Activated T-cell treated with anti-CD3 and anti-CD28 coated beads for 48 hours (primary cell): ENCODE measurements at places on chromosomes 1 and 21.

GRCh38 chr1:15412175-15412800, 2.6 kb downstream of the EFHD2 start:
- DNase-seq = peak; percentile 50

DNA sequence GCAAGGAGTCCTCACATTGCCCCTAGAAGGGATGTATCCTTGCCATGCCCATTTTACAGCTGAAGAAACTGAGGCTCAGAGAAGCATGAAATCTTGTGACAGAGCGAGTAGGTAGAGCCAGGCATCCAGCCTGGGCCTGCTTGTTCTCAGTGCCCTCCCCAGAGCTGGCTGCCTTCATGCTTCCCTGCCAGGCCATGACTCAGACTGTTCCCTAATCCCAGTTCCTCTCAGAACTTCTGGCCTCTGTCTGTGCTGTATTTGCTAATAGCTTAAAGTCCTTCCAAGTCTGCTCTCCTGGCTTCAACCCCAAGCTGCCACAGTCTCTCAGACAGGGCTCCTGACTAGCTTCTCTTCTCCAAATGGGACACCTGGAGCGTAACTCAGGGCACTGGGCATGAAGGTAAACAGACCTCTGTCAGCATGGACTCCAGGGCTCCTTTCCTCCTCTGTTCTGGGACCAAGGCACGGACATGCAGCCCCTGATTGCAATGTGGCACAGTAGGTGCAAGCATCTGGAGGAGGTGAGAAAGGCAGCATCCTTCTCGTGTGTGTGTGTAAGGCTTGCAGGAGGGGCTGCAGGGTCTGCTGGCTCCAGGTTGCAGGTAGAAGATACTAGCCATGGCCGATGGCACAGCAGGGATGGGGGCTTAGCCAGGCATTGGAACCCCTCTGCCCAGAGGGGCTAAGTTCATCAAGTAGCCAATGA, 122.7 kb downstream of the HMGB4 start:
- DNase-seq = no peak

DNA sequence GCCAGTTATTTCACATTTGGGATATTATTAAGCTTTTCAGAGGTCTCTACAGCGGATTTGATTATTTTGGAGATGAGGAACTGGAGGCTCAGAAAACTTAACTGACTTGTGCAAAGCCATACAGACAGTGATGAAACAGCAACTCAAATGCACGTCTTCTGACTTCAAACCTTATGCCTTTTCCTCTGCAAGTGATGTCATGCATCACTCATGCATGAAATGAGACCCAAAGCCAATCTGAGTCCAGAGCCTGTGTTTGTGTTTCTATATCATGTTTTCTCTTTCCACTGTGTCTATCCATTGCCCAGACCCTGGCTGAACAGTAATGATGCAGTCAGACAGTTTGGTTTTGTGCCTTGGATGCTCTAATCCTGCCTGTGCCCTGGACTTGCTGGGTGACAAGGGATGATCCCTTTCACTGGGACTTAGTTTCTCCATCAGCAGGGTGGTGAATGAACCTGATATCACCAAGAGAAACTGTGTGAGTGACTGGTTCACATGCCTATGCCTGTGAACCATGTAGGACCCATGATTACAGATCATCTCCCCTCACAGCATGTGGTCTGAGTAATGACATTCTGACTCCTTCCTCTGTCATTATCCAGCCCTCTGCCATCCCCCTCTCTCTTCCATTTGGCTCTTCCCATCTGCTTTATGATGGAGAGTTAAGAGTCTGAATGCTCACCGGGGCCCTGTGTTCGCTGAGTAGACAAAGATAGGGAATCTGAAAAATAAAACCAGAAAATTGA, 33.4 kb downstream of the SLAMF6 start:
- no peak for DNase-seq

- DNase-seq = no peak
These were observed 3.6 kb downstream of the SDC3 start for GRCh38 chr1:30904962-30905335.

- no peak for DNase-seq
These were observed 296.6 kb downstream of the OMA1 start for GRCh38 chr1:58249737-58250586.

DNA sequence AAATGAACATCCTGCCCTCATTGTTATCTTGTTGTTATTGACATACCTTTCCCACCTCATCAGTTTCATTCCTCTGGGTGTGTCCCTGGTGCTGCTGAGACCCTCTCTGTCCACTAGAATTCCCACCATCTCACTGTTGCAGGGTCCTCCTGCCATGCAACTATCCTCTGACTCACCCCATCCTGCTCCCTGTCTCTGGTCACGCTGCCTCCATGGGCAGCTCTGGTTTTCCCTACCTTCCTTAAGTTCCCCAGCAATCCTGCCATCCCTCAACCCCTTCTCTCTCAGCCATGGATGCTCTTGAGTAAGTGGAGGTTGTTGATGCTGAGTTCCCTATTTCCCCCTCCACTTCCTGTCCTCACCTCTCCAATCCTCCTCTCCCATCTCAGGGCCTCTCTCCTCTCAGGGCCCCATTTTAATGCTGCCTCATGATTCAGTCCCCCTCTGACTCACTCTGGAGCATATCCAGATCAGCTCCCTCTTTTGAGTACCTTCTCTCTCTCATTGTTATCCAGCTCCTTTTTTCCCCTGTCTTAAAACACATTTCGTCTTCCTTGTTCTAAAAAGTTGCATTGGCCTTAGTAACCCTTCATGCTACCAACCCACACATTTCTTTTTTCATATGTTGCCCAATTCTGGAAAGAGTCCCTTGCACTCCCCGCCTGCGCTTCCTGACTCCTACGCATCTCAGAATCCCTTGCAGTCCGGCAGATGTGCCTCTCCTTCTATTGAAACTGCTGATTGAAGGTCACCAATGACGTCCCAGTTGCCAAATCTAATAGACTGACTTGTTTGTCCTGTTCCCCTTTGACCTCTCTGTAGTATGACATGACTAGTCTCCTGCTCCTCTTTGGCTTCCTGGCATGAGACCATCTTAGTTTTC, 92.0 kb downstream of the CNIH3 start:
- DNase-seq = no peak

DNA sequence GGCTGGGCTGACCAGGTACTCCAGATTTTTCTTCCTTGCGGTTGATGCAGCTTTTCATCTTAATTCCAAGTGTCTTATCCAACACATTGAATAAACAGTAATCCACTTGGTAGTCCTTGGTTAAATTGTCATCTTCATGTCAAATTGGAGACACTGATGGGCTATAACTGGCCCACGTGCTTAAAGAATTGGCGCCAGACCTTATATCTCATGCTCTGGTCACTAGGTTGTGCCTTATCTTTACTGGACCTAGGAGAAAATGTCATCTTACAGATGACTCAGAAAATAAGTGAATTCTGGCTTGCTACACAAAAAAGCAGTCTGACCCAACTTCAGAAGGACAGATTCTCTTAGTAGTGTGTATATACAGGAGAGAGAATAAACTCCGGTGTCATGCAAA, 16.2 kb downstream of the LRRC42 start:
- DNase-seq = no peak

GRCh38 chr1:214859647-214860046, 222.9 kb upstream of the KCNK2 start:
- DNase-seq = no peak

GRCh38 chr1:245512980-245513578, 358.3 kb downstream of the KIF26B start:
- no peak for DNase-seq

GRCh38 chr1:84724128-84724860, 34.0 kb upstream of the SSX2IP start:
- peak; percentile 41 for DNase-seq

DNA sequence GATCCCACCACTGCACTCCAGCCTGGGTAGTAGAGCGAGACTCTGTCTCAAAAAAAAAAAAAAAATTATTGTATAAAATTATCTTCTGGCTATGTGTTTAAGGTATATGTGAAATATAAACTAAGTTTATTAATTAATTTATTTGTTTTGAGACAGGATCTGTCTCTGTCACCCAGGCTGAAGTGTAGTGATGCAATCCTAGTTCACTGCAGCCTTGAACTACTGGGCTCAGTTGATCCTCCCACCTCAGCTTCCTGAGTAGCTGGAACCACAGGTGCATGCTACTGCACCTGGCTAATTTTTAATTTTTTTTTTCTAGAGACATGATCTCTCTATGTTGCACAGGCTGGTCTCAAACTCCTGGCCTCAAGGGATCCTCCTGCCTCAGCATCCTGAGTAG, 67.9 kb downstream of the RD3 start:
- no peak for DNase-seq

- DNase-seq = no peak
These were observed 53.6 kb downstream of the RERE start for GRCh38 chr1:8763888-8764287.

GRCh38 chr1:18796950-18797349, 62.5 kb downstream of the TAS1R2 start:
- DNase-seq = no peak

GRCh38 chr1:97791251-97791650, 129.6 kb downstream of the DPYD start:
- no peak for DNase-seq

DNA sequence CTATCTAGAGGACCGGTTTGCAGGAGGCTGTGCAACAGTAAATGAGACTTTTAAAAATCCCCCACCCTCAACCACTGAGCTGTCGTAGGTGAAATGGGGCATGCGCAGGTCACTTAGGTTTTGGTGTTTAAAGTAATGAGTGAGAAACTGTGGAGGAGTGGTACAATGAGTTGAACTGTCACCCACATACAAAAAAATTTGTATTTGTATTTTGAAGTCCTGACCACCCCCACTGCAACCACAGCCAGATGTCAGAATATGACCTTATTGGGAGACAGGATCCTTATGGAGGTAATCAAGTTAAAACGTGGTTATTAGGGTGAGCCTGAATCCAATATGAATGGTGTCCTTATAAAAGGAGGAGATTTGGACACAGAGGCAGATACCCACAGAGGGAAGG, 1.6 kb upstream of the IRF6 start:
- no peak for DNase-seq
